Left kidney (tissue), 8 donors: ENCODE measurements at places on chromosomes 5 and 9.

DNA sequence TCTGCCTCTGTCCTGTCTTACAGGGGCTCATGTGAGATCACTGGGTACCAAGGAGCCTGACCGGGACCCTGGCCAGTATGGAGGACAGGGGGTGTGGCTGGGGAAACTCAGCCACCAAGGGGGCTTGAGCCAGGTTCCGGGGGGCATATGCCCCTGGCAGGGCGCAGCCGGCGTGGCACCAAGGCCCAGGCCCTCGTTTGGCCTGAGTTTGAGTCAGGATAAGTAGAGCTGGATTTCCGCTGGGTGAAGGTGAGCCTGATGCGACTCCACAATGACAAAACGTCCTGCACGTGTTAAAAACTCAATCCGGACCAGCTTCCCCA is 616 bp upstream of the TSPAN17 start:
- no peak for DNase-seq

GRCh38 chr9:88926781-88927505 is 64.3 kb upstream of the S1PR3 start:
- no peak for DNase-seq

GRCh38 chr5:58751222-58751837 is 168.5 kb downstream of the RAB3C start:
- no peak for DNase-seq

DNA sequence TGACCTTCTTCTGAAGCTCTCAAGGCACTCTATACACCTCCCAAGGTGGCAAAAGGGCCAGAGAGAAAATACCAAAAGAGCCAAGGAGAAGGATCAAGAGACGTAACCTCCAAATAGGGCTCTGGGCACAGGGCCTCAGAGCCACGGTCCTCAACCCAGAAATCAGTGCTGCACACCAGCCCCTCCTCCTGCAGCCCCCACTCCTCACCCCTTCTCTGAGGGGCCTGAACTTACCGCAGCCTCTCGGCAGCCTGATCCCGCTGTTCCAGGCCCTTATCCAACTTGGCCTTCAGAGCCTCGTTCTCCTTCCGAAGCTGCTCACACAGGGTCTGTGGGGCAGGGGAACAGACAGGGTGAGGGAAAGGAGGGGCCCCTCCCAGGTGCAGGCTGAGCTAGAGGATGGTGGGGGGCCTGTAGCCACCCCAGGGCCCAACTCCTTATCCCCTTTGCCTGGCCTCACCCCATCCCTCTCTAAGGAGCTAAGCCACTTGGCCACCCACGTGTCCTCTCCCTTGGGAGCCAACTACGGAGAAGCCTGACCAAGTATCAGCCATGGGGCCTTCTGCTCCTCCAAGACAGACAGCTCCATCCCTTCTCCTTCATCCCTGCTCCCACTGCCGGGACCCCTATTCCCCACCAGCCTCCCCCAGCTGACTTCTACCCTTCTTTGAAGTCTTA is 28.8 kb downstream of the TNIP1 start:
- no peak for DNase-seq

- no peak for DNase-seq
Observed at GRCh38 chr9:36834736-36835135, 199.3 kb downstream of the PAX5 start.
